ENCODE measurements at places on chromosomes 6 and 20.

DNA sequence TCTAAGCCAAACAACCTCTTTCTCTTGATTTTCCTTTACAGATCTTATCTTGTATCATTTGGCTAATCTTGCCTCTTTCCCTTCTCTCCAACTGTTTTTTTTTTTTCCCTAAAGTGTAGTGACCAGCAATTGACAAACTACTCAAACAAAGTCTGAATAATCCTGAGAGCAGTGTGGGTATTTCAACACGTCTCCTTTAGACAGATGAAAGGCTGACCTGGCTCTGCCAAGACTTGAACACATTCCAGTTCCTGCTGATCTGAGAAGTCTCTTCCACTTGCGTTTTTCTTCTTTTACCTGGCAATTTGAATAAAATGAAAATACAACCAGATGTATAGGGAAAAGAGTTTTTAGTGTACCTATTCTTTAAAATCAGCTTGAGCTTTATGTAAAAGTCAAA is 168.4 kb downstream of the GJA10 start:
- DNase-seq, result no peak

DNA sequence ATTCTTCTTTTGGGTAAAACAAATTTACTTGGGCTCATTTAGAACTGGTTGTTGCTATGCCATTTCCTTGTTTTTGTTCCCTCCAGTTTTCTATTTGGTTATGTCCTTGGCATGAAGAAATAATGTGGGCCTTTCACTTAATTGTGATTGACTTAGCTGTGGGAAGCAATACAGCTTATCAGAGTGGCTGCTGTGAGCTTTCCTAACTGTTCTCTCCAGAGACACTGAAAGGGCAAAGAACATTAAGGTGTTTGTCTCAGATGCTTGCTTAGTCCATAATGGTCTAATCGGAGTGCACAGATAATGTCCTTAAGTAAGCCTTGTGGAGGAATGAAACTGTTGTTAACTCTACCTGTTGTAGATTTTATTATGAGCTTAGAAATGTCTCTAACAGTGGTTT is 56.6 kb downstream of the SH3BGRL2 start:
- DNase-seq, result no peak

DNA sequence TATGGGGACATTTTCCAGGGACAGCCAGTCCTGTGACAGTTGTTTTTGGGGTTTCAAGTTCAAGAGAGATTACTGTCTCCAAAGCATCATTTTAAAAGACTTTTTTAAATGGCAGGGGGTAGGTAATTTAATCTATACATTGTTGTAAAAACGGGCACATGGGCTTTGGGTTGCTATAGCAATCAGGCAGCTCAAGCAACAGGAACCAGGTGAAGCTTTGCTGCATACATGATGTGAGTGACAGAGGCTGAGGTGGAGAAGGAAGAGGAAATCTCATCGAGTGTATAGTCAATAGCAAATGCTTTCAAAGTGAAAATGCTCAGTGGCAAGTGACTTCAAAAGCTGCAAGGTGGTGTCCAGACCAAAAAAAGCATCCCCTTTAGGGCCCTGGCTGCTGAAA is 277.4 kb upstream of the JAG1 start:
- no peak for DNase-seq

- DNase-seq, result no peak
Measured at GRCh38 chr6:3683331-3683730, 68.2 kb downstream of the PXDC1 start.

DNA sequence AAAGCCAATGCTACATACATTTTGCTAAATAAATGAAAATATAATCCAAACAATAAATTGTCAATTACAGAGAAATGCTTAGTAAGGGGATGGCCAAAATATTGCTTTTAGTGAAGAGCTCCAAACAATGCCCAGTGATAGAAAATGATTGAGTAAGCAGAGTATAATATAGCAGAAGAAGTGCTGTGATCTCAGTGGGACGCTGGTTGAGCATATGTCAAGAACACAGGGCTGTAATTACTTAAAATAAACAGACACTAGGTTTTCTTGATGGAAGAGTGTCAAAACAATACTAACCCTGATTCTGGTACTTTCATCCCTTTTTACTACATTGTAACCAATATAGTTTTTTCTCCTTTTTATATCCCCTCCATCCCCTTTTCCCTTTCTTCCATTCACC is 150.3 kb downstream of the GRIK2 start:
- DNase-seq, result no peak

DNA sequence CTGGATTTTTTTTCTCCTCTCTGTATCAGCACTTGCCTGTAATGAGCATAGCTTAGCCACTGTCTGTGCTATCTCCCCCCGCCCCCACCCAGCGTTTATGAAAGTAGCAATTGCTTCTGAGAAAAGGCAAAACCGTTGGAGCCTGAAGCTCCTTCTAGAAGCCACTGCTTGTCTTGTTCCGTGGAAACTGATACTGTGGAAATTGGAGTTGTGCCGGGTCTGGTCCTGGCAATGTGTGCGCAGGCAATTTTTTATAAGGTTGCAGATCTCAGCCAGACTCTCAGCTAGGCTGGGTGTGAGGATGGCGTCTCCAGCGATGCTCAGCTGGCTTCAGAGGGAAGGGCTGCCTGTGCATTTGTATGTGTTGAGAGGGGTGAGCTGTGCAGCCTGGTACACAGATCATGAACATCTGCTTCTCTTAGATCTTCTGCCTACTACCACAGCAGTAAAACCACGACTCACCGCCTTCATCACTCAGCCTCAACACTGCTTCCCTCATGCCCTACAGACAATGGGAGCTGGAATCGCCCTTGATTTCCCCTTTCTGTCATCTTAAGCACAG is 72.4 kb upstream of the GTSF1L start:
- no peak for DNase-seq

DNA sequence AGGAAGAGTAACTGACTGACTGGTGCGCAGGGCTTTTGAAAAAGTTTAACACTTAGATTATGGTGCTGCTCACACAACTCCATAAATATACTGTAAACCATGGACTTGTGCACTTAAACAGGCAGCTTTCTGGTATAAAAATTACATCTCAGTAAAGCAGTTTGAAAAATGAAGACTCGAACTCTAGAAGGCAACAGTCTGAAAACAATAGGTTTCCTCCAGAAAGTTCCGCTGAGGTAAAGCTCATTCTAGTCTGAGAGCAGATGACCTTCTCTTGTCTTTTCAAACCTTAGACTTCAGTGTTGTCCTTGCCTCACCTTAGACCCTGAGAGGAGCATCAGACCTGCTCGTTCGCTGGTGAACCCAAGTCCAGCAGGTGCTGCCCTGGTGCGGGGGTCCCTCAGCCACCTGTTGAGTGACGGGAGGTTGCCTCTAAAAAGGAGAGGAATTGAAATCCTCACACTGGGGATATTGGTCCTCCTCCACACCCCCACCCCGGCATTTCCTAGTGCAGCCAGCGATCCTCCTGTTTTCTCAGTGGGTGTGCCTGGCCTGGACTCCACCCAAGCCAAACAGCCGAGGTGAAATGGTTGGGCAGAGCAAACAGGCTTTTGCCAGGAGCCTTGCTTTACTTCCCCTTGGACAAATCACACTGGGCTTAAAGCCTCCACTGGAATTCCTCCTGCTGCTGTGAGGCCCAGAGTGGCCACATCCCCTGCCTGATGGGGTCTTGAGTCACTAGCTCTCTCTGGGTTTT is 14.7 kb upstream of the PYGB start:
- no peak for DNase-seq

- DNase-seq, result no peak
Measured at GRCh38 chr20:53186635-53187034, 214.5 kb downstream of the TSHZ2 start.

DNA sequence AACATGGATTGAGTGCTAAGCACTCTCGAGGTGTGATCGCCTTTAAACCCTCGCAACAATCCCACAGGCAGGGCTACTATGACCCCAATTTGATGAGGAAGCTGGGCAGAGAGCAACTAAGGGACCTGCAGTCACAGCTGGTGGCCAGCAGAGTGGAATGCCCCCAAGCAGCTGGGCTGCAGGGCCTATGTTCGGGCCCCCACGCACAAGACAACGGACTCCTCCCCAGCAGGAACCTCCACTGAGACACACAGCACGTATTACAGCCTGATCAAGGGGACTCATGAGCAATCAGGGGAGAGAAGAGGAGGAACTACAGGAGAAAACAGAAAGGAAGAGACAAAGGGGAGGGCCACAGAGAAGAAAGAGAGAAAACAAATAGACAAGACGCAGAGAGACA is 21.7 kb downstream of the CST7 start:
- no peak for DNase-seq

DNA sequence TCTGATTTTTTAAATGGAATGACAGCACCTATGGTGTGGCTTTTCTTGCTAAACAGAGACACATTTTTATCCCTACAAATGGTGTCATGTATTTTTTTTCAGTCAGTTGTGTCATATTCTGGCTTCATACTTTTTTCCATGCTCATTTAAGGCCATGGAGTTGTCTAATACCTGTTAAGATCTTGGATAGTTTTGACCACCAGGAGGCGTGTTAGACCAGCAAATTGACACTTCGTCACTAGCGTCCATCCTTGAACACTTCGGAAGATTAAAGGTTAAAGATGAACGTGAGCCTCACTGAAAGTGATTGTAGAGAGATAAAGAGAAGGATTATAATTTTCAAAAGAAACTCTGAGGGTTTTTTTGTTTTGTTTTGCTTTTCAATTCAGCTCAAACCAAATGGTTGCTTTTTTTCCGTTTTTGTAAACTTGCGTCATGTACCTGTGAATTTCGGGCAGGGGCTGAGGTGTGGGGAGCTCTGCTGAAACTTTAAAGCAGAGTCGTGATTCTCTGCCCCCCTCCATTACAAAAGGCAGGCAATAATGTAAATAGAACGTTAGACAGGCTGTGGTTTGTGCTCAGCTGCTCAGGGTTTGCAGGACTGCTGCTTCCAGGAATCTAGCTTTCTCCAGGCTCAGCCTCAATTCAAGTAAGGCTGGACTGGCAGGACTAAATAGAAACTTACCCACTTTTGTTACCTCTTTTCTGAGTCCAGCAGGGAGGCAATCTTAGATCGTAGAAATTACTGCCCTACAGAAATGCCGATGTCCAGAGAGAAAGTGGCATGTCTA is 245.1 kb downstream of the FOXA2 start:
- DNase-seq, result peak; percentile 72

DNA sequence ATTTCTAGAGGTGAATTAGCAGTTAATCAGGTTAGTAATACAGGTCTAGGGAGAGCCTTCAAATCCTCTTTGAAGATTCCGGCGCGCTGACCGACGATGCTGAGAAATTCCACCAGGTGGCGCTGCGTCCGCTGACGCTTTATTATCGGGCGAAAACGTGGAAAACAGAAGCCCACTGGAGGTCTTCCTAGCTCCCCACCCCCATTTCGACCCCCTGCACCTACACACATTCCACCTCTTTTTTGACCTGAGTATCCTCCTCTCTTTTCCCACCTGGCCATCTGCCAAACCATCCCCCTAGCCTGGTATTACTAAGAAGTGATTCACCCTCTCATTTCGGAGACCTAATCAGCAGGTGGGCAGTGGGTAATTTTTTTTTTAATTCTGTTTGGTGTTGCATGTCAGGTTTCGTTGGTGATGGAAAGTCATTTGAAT is 65.4 kb upstream of the RIN2 start:
- DNase-seq, result no peak

- DNase-seq, result no peak
Measured at GRCh38 chr6:118981884-118982574, 47.1 kb upstream of the MCM9 start.

DNA sequence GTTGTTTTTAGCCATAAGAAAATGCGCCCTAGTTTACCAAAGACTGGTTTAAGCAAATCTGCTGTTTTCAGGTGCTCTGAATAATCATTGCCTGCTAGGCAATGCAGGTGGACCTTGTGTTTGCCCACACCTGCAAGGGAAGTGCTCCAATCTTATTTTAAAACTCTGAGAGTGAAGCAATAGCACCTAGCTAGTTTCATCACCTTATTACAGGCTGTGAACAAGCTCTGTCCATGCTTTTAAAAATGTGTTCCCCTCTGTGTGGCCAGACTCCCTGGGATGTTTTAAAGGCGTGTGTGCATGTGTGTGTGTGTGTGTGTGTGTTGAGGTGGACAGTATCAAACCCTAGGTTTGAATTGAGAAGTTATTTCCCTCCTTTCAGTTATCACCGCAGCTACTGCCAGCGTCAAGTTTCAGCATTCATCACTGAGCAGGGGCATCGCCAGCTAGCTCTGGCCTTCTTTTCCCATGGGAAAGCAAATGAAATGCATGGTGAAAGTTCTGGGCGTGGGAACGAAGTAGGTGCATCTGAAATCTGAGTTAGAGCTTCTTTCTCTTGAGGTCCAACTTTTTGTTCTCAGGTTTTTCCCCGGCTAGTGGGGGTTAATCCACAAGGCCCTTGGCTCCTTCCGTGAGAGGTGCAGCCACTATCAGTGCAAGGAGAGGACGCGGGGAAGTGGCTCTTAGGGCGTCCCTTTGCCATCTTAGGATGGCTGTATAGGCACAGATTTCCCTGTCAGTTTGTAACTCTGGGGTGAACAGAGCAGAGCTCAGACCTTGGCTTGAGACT is 30.8 kb downstream of the DUSP22 start:
- DNase-seq, result no peak

DNA sequence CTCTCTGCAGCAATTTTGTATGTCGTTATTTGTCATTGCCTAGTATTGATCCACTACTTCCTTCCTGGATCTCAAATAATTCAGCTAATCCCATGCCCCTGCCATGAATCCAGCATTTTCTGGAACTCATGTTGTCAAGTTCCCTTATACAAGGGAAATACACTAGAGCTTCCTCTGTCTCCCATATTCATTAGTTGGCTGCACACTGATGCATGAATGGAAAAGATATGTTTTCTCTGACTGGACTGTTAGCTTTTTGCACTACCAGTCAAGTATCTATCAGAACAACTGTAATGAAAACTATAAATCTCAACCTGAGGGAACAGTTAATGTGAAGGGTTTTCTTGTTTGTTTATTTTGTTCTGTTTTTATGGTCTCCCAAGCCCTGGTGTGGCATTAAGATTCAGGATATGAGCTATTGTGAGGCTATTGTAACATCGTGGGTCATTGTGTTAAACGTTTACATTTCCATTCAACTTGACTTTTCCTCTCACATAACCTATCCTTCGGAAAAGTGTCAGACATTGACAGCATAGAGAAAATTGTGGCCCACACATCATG is 102.5 kb upstream of the FAM8A1 start:
- DNase-seq, result no peak

DNA sequence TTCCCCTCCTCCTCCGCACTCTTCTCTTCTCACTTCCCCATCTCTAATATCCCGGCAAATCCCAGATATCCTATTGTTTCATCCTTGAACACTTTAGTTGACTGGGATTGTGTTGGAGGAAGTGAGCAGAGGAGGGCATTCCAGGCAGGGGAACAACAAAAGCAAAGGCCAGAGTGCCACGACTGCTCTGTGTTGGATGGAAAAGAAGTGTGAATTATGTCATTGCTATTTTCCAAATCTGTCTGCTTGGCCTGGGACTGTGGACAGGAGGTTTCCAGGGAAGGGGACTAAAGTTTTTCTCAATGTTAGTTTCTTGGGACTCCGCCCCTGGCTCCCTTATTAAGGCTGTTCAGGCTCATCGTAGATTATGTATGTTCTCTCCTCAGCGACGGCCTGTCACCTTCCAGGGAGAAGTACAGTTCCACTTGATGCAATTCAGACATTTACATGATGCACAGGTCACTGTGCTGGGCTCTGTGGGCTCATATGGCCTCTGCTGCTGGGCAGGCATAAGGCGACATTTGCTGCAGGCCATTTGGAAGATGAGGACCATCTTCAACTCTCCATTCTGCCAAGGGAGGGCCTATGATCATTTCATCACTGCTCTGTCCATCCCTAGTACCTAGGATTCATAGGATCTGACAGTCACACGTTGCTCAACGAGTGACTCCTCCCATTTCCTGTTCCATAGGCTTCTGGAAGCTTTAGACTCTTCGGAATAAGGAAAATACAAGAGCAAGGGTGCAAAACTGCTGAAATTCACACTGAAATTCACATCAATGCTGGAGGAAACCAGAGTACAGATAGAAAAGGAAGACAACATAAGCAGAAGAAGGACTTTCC is 99.1 kb upstream of the KCNK16 start:
- DNase-seq, result no peak

GRCh38 chr20:34940081-34940481 is 15.5 kb downstream of the GSS start:
- no peak for DNase-seq

Measured in ascending aorta (tissue), 2 donors.